Lower leg skin (tissue), 4 donors: ENCODE measurements at places on chromosomes 12 and 14.

DNA sequence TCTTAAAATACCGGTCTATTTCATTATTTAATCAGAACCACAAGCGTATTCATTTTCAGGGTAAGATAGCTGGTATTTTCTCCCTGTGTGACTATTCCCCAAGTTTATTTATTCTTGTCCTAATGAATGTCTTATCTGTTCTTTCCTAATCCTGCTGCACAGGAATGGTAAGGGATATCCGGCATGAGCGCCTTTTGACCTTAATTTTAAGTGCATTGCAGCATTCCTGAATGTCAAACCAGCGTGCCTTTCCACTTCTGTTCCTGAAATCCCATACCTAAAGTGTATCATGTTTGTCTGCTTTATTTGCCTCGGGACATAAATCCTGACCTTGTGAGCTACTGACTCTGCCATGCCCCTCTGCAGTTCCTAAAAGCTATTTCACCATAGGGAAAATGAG, 1713.2 kb upstream of the FLRT2 start:
- no peak for DNase-seq

- DNase-seq: no peak
Measured at GRCh38 chr14:76761960-76762410, 717 bp downstream of the VASH1 start.

DNA sequence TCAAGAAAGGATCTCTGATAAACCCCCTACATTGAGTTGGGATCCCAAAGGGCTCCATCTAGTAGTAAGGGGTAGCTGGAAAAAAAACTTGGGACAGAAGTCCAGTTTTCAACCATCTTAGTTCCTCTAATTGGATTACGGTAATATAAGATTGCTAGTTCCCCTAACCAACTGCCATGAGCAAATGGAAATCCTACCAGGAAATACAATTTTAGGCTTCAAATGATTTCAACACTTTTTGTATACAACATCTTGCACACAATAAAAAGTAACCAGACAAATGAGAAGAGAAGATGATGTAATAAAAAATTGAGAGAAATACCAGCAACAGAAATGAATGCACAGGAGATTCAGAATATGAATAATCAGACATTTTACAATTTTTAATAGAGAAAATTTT, 73.0 kb downstream of the TSHR start:
- no peak for DNase-seq

DNA sequence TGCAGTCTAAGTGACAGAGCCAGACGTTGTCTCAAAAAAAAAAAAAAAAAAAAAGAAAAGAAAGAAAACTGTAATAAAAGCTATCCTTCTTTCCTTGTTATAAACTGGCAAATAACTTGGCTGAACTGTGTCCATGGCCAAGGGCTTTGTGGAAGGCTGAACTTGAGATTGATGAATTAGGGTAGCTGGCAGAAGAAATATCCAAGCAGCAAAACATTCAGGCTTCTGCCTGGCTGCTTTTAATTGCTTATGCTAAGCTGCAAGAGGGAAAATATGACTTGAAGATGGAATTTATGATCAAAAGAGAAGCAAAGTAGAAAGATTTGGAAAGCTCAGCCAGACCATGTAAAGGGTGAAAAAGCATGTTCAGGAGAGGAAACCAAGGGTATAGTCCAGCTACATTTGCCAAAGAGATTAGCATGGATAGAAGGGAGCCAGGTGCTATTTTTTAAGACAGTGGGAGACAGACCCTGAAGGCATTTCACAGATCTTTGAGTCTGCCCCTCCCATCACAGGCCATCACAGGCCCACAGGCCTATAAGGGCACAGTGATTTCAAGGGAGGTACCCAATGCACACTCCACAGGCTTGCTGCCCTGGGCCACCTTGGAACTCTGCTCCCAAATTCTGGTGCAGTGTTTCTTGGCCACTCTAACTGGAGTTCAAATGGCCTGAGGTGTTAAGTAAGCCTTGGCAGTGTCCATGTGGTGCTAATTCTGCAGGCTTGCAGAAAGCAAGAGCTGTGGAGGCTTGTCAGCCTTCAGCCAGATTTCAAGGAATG, 226.0 kb downstream of the AEBP2 start:
- DNase-seq: no peak

DNA sequence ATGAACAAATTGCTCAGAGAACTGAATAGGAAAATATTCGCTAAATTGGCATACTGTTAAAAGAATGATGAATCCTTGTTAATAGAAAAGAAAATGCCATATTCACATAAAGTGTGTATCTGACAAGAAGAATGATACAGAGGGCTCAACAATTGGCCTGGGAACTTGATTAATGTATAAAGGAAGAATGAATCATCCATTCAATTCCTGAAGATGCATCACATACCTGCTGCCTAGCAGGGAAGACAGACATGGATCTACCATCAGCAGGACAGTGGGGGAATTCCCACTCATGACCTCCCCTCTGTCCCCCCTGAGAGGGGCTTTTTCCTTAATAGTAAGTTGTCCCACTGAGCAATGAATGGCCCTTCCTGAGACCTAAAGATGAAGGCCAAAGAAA, 13.5 kb downstream of the PTPN21 start:
- no peak for DNase-seq

DNA sequence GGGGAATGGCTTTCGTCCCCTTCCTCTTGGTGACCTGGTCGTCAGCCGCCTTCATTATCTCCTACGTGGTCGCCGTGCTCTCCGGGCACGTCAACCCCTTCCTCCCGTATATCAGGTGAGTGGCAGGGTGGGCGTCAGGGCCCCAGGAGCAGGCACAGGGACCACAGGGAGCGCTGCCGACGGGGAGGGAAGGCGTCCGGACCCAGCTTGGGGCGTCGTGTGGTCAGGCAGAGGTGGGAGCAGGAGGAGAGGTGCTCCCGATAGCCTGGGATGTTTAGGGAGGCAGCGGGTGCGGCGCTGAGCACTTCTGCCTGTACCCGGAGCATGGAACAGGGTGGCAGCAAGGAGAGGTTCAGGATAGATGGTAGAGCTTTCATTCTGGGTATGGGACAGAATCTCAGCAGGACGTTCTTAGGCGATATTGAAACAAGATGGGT, 444 bp downstream of the DRAM1 start:
- no peak for DNase-seq

GRCh38 chr12:22480016-22480415, 64.3 kb downstream of the C2CD5 start:
- no peak for DNase-seq

- no peak for DNase-seq
Measured at GRCh38 chr14:85554106-85554505, 24.2 kb downstream of the FLRT2 start.

DNA sequence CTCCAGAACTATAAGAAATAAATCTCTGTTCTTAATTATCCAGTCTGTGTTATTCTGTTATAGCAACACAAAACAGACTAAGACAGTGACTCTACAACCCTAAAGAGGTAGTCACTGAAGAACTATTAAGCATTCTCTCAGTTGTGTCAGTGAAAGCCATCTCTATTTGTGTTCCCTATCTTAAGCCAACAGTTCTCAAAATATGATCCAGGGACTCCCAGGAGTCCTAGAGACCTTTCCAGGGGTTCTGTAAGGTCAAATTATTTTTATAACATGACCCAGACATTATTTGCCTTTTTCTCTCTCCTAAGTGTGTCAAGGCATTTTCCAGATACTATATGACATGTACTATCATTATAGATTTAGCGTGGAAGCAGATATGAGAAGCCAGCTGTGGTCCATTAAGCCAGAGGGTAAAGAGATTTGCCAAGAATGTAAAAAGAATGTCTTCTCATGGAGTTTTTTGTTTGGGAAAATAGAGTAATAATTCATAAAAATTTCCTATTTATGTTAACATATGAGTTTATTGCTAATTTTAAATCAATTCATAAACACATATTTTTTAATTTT, 315.8 kb downstream of the RGS6 start:
- DNase-seq: no peak

- no peak for DNase-seq
Measured at GRCh38 chr14:29738056-29738455, 189.6 kb downstream of the PRKD1 start.
